ENCODE measurements at places on chromosomes 7 and 10.

DNA sequence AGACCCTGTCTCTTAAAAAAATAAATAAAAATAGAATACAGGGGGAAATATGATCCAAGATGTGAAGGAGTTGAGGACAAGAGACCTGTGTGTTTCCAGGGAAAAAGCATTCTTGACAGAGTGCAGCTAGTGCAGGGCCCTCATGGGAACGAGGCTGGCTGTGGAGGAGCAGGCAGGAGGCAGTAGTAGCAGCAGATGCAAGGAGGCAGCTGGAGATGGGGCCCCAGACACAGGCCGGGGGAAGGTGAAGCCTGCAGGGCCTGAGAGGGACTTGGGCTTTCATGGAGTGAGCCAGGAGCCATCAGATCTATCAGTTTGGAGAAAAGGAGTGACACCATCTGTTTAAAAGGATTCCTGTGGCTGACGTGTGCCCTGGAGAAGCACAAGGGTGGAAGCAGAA is 71.4 kb upstream of the ZNF438 start:
- H3K27me3 ChIP-seq, result no peaks in the 10 kb centered on the region
- DNase-seq, result no peak
- no peak overlapping the region for H3K27ac ChIP-seq
- no peaks in the 10 kb centered on the region for H3K36me3 ChIP-seq
- H3K4me1 ChIP-seq, result peaks cover 8% of the 10 kb centered on the region

DNA sequence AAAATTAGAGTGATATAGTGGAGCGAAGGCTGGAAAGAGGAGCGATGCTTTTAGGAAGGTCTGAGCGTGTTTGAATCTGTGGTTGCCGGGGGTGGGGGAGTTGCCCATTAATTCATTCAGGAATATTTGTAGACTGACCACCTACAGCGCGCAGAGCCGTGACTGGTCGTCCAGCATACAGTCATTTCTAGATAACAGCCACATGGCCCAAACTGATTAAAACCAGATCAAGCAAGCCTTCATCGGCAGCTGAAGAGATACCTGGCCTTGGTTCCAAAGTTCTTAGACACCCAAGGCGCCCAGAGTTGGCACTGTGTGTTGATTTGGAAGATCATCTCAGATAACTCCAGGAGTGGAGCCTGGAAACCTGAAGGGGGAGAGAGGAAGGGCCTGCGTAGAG is 1.7 kb downstream of the PROSER2 start:
- H3K27ac ChIP-seq, result no peak overlapping the region
- peaks cover 7% of the 10 kb centered on the region for H3K27me3 ChIP-seq
- H3K36me3 ChIP-seq, result no peaks in the 10 kb centered on the region
- peaks cover 7% of the 10 kb centered on the region for H3K4me1 ChIP-seq

GRCh38 chr7:2632733-2633537 is 1.1 kb downstream of the TTYH3 start:
- H3K27me3 ChIP-seq, result no peaks in the 10 kb centered on the region
- DNase-seq, result peak; percentile 44
- peak overlapping the region; percentile 51 for H3K4me3 ChIP-seq
- peak overlapping the region; percentile 53 for H3K27ac ChIP-seq

GRCh38 chr10:127012769-127013152 is 107.5 kb downstream of the DOCK1 start:
- H3K27me3 ChIP-seq, result no peaks in the 10 kb centered on the region
- H3K4me3 ChIP-seq, result no peak overlapping the region
- H3K36me3 ChIP-seq, result no peaks in the 10 kb centered on the region
- H3K4me1 ChIP-seq, result no peaks in the 10 kb centered on the region

DNA sequence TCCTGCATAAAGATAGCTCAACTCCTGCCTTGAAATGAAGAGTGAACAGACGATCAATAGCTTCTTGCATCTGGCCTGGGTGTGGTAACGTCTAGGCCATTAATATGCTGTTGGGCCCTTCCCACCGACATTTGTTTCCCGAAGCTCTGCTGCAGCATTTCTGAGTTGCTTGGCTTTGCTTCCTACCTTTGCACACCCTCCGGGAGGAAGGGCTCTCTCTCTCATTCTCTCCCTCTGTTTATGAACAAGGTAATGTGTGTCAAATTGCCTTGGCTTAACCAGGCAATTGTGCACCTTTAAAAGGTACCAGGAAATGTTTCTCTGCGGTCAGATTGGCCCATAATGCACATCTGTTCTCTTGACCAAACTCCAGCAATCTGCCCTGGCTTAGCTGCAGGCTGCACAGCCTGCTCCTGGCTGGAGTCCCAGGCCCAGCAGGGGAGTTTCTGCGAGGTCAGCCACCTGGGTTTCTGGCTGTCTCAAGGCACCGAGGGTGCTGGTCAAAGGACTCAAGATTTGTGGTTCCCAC is 223.7 kb downstream of the SNX10 start:
- H3K27me3 ChIP-seq, result no peaks in the 10 kb centered on the region
- H3K4me3 ChIP-seq, result no peak overlapping the region
- no peak overlapping the region for H3K27ac ChIP-seq
- H3K4me1 ChIP-seq, result no peaks in the 10 kb centered on the region

DNA sequence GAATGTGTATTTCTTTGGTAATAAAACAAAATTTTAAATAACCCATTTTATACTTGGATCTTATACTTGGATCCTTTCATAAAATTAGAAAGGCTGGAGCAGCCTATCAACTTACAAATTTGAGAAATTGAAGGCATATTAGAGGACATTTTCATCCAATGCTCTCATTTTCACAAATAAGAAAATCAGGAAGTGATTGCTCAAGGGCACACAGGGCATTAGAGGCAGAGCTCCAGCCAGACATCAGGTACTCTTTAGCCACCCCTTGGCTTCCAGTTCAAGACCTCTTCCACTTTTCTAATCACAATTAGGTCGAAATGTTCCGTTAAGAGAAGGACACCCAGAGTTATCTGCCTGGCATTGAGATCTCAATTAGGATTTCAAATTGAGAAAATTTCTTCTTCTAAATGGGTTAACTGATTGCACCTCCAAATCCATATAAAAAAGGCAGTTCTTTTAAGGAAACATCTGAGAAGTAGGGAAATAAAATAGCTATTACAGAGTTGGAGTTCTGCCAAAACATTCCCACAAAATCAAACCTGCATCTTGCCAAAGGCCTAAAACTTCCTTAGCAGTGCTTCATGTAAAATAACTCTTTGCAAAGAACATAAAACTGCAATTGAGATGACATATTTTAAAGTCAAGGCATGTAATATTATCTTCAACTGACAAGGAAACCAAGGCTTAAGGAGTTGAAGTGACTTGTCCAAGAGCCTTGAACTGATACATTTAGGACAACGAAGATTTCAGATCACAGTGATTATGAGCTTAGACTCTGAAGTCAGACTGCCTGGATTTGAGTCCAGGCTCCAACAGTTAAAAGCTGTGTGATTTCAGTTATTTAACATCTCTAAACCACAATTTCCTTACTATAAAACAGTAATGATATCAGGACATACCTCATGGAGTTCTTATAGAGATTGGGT is 2.4 kb downstream of the ACTA2 start:
- H3K27me3 ChIP-seq, result no peaks in the 10 kb centered on the region
- no peaks in the 10 kb centered on the region for H3K36me3 ChIP-seq
- no peak for DNase-seq
- H3K4me3 ChIP-seq, result no peak overlapping the region

DNA sequence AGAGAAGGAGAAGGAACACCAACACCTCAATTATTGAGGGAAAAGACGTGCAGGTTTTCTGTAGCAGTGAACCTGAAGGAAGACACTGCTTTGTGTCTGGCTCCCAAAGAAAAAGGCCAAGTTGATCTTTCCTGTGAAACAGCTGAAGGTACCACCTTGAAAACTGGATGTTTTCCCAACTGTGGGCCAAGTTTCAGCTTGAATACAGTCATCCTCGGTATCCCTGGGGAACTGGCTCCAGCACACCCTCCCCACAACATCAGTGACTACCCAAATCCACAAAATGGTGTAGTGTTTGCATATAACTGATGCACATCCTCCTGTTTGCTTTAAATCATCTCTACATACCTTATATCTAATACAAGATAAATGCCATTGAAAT is 297.0 kb upstream of the PITRM1 start:
- H3K4me1 ChIP-seq, result peaks cover 15% of the 10 kb centered on the region
- DNase-seq, result no peak
- H3K27ac ChIP-seq, result no peak overlapping the region
- no peaks in the 10 kb centered on the region for H3K27me3 ChIP-seq

DNA sequence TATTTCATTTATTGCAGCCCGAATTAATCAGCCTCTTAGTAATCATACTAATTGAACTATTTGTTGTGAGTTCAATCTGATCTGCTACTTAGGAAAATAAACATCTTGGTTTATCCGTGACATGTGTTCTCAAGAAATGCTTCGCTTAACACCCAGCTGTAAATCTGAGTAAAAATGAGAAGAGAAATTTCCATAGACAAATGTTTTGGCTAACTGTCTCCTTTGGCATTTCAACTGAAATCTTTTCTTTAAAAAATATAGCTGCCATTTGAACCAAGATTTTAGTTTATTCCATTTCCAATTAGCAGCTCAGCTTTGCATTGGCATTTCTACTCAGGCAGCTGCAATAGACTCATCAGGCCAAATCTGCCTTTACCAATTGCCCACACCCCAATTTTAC is 180.5 kb upstream of the PTER start:
- H3K36me3 ChIP-seq, result no peaks in the 10 kb centered on the region
- H3K4me1 ChIP-seq, result no peaks in the 10 kb centered on the region
- no peak overlapping the region for H3K4me3 ChIP-seq
- no peaks in the 10 kb centered on the region for H3K27me3 ChIP-seq

DNA sequence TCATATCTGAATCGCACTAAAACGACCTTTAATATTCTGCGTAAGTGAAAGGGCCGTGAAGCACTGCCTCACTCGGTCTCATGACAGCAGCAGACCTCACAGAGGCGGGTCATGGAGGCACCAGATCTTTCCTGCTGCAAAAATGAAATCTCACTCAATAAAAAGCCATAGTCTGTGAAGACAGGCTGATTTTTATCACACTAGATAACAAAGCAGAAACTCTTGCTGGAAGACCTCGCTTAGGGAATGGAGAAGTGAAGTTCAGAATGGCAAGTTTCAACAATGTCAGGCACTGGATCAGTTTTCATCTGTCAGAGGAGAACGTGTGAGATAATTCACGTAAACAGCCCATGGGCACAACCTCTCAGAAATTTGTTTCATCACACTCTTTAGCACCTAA is 8.0 kb downstream of the SEPHS1 start:
- H3K4me3 ChIP-seq, result no peak overlapping the region
- peak overlapping the region; percentile 14 for H3K27ac ChIP-seq
- no peaks in the 10 kb centered on the region for H3K27me3 ChIP-seq
- H3K4me1 ChIP-seq, result peaks cover 9% of the 10 kb centered on the region

DNA sequence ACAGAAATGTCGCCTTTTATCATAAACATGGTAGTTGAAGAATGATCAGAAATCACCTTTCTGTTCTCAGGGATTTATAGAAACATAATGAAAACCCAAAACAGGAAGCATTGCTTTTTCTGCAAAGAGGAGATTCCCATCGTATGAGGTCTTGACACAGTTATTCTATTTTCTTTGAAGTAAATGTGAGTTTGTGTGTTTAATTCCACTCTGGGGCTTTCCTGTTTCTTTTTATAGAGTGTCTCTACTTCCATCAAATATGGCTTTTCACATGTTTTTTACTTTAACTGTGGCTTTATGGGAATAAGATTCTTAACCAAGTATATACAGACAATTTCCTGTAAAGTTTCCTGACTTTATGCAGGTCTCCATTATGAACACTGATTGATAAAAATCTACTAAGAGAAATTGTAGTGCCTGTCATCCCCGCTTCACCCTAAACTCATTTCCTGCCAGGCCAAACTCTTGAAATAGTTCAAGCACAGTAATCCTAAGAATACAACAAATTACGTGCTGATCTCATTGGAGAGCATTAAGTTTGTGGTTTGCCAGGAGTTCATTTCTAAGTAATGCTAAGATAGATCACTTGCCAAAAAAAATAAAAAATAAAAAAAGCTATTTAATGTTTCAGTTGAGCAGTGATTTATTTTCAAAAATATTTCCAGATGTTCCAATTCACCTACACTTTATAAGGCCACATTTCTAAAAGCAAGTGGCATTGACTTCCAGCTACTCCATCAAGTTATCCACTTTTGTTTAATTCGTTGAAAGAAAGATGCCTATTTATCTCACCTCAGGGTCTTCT is 52.2 kb upstream of the SEC61G start:
- no peak overlapping the region for H3K27ac ChIP-seq
- no peaks in the 10 kb centered on the region for H3K36me3 ChIP-seq
- H3K4me3 ChIP-seq, result no peak overlapping the region
- DNase-seq, result no peak
- H3K4me1 ChIP-seq, result no peaks in the 10 kb centered on the region
- no peaks in the 10 kb centered on the region for H3K27me3 ChIP-seq

- no peaks in the 10 kb centered on the region for H3K36me3 ChIP-seq
- H3K4me3 ChIP-seq, result no peak overlapping the region
- H3K4me1 ChIP-seq, result peaks cover 10% of the 10 kb centered on the region
- H3K27me3 ChIP-seq, result no peaks in the 10 kb centered on the region
- H3K27ac ChIP-seq, result no peak overlapping the region
- DNase-seq, result no peak
These were observed 42.5 kb downstream of the ZCCHC24 start for GRCh38 chr10:79402951-79403350.

- H3K4me1 ChIP-seq, result no peaks in the 10 kb centered on the region
- no peak for DNase-seq
- no peaks in the 10 kb centered on the region for H3K27me3 ChIP-seq
- no peak overlapping the region for H3K27ac ChIP-seq
These were observed 60.6 kb upstream of the LAMB1 start for GRCh38 chr7:108063520-108063933.

- H3K27ac ChIP-seq, result no peak overlapping the region
- no peaks in the 10 kb centered on the region for H3K4me1 ChIP-seq
- DNase-seq, result no peak
- no peaks in the 10 kb centered on the region for H3K27me3 ChIP-seq
These were observed 140.3 kb downstream of the MACC1 start for GRCh38 chr7:20076835-20077234.

- no peaks in the 10 kb centered on the region for H3K27me3 ChIP-seq
- H3K4me3 ChIP-seq, result no peak overlapping the region
- no peak for DNase-seq
These were observed 105.3 kb downstream of the PTPN20 start for GRCh38 chr10:47016564-47016963.

- DNase-seq, result no peak
- no peaks in the 10 kb centered on the region for H3K36me3 ChIP-seq
- no peaks in the 10 kb centered on the region for H3K27me3 ChIP-seq
- H3K4me1 ChIP-seq, result peaks cover under 1% of the 10 kb centered on the region
- no peak overlapping the region for H3K27ac ChIP-seq
- H3K4me3 ChIP-seq, result no peak overlapping the region
These were observed 130.5 kb upstream of the C1QL3 start for GRCh38 chr10:16652154-16652553.

DNA sequence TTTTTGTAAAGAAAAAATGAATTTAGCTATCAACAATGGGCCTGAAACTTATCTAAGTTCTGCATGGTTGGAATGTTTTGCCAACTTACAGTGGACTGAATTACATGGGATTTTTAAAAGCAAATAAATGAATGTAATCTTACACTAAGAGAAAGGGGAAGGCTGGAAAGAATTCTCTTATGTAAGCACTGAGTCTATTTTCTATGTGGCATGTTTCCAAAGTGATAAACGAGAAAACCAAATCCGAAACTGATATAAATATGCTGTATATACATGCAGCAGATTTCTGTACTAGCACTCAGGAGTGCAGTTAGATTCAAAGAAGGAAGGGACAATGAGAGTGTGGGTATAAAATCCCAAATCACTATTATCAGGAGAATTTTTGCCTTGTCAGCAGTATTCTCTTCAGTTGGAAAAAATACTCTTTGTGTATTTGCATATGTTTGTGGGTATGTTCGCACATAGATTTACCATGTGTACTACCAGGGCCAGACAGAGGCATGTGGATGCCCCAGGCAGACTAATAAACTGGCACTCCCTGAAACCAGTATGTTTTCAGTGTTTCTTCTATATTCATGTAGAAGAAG is 334.3 kb upstream of the SEMA3D start:
- no peaks in the 10 kb centered on the region for H3K36me3 ChIP-seq
- H3K27me3 ChIP-seq, result no peaks in the 10 kb centered on the region
- H3K27ac ChIP-seq, result no peak overlapping the region
